ENCODE measurements at places on chromosomes 12 and 14.
A peak's percentile ranks its signal among the peaks of the same experiment; 100 is the strongest.

GRCh38 chr14:68040633-68041369 lies 221.2 kb downstream of the RAD51B start:
- no peak for DNase-seq

GRCh38 chr14:100078997-100079725 lies 13.9 kb downstream of the EVL start:
- DNase-seq, result peak; percentile 96

DNA sequence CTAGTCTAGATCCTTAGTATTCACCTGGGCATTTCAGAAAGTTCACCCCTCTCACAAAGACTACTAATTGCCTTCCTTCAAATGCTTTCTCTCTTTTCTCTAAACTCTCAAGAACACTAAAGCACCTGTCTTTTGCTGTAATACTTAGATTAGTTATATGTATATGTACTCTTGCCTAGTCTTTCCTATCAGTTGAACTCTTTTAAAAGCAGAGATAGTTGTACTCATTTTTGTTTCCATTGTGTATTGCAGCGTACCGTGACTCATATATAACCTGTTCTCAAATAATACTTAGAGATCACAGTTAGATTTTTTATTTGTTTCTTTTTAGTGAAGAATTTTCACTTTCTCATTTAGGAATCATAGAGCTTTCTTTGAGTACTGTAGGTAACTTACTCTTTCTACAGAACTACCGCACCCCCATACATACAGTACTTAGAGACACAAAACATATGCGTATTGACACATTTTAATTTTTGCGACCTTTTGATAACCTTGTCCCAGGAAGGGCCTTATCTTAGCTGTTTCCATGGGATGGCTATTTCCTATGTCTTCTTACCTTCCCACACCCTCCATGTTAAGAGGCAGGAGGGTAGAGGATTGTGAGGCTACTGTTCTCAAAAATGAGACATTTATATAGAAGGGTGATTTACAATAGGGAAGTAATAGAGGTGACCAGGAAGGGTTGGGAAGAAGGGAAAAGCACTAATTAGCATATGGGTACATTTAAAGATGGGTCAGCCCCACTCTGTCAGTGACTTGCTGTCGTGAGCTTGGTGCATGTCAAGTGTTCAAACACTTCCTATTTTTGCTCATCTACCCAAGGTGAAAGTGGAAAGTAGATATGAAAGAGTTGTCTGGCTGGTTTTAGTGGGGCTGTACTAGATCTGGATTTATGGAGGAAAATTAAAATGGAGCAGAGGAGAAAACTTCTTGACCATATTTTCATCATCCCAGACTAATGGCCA lies 74.3 kb downstream of the PLEKHA5 start:
- DNase-seq, result no peak

DNA sequence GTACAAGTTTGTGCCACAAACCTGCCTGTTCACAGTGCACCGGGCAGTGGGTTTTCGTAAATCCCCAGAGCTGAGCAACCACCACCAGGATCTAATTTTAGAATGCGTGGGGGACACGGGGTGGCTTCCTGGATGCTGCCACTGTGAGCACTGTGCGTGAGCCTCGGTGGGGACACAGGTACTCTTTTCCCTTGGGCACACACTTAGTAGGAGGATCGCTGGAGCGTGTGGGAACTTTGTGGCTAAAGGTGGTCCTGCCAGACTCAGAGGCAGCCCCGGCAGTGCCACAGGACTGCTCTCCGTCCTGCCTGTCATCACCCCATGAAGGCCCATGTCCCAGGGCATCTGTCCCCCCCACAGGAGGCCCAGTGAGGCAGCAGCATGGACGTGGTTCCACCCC lies 21.1 kb downstream of the BTBD6 start:
- no peak for DNase-seq

DNA sequence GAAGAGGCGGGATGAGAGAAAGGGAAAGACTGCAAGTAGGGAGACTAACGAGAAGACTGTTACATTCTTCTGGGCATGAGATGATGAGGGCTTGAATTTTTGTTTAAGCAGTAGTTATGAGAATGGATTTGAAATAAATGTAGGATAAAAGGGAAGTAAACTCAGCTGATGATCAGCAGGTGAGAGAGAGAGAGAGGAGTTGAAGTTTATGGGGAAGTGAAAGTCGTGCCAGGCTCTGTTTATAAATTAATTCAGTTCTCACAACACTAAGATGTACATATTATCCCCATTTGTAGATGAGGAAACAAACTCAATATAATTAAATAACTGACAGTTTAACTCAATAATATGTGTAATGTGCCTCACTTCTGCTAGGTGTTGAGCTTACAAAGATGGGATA lies 170.0 kb upstream of the RMST start:
- DNase-seq, result no peak

DNA sequence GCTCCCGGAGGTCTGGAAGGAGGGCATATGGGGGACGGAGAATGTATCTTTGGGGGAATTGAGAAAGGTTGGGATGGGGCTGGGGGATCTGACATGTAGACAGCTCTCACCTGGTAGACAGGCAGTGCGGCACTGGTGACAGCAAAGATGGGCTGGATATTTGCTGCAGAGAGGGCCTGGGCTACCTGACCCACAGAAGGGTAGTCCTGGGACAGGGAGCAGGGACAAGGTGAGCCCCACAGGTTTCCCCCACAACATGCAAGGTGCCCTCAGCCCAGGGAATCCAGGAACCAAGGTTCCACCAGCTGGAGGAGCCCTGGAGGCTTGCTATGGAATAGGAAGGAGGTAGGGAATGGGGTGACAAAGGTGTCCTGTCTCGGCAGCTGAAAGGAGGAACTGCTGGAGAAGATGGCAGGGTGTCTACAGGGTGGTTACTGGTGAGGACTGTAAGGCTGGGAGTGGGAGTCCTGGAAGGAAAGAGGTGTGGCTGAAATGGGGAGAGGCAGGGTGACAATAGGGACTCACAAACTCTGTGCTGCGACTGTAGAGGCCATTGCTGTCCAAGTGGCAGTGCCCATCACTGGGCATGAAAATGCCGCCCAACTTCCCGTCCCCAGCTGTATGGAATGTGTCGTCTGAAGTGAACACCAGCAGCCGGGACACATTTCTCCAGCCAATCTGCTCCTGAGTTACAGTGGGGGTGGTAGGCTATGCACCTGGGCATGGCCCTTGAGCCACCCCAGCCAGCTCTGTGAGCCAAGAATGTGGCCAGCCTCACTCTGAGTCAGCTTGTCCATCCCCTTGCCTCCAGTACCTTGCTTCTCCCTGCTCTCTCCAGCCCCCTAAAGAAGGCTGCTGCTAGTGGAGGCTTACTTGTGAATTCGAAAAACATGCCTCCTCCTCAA lies 11.3 kb downstream of the ITGB7 start:
- no peak for DNase-seq

GRCh38 chr12:16002880-16003279 lies 91.7 kb downstream of the DERA start:
- no peak for DNase-seq

- DNase-seq, result no peak
Observed at GRCh38 chr12:46458500-46459102, 86.0 kb upstream of the SLC38A2 start.

- no peak for DNase-seq
Observed at GRCh38 chr14:74368441-74368840, 20.2 kb downstream of the VRTN start.

DNA sequence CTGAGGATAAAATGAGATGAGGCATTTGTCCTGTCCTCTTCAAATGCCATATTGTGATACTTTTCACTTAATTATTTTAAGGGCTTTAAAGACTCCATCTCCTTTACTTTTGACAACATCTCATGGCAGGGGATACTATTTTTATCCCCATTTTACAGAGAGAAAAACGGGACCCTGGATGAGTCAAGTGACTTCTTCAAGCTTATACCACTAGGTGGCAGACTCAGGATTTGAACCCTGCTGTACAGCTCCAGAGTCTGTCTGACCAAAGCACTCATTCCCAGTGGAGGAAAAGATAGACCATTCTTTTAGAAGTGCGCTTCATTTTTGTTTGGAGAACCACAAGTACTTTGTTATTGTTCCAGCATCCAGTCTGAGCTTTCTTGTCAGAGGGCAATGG lies 1.7 kb upstream of the SMOC1 start:
- DNase-seq, result peak; percentile 66

DNA sequence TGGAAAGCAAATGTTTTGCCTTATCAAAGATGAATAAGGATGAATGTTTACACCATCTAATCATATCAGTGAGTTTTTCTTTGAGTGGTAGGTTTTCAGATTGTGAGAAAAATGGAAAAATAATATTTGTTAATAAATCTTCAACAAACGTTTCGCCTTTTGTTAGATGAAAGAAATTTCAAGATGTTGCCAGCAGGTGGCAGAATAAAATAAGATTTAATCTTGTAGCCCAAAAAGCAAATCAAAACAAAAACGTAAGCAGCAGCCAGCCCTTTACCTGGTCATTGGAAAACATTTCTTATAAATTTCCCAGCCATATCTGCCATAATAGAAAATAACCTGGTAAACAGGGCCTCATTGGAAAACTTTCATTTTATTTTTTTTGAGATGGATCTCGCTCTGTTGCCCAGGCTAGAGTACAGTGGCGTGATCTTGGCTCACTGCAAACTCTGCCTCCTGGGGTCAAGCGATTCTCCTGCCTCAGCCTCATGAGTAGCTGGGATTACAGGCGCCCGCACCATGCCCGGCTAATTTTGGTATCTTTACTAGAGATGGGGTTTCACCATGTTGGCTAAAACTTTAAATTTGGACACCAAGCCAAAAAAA lies 15.4 kb upstream of the TMEM120B start:
- DNase-seq, result peak; percentile 63

DNA sequence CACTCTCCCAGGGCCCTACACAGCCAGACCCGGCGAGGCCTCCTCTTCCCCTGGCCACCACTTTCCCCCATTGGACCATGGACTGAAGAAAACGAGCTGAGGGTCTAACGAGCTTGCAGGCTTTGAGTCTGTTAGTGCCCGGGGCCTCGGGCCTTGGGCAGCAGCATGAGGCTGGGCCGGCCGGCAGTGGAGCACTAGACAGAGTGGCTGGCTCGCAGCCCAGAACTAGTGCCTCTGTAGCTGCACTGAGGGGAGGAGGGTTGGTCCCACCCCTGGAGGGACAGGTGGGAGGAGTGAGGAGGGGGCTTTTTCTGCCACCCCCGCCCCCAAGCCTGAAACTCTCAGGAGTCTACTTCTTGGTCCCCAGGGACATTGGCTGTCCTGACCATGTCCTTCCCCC lies 38.7 kb downstream of the SLC6A12 start:
- DNase-seq, result peak; percentile 37

- no peak for DNase-seq
Observed at GRCh38 chr14:99159341-99160340, 112.4 kb downstream of the BCL11B start.

DNA sequence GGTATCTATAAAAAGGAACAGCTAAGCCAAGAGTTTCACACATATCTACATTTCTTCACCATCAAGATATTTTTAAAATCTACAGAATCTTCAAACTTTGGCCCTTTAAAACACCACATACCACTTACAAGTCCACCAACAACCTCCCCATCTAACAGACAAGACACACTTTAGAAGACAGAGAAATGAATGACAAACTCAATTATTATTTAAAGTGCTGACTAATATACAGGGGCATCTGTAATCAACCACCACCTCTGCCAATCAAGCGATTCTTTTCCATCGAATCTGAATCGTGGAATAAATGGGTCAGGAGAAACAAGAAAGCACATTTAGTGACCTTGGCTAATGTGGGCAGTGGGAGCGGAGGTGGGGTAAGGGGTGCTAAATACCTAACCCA lies 7.7 kb downstream of the SETD3 start:
- DNase-seq, result no peak

DNA sequence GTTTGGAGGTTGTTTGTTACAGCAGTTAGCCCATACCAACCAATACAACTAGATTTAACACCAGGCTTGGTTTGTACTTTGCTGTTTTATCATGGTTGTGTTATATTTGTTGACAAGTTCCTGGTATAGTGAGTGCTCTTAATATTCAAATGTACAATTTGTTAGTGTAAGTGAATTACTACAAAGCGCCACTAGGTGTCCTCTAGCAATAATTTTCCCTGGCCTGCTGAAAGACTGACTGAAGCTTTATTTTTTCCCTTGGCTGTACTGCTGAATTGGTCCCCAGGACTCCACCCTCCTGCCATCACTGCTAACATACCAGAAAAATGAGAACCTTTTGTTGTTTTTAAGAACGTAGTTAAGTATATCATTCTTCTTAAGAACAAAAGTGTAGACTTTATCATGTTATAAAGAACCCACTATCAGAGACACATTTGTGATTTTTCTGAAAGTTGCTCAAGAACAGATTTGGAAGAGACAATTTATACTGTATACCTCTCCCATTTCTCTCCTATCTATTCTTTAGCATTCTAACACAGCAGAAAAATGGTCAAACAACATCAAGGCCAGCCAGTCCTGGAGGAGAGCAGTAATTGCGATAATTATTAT lies 75.3 kb upstream of the FAR2 start:
- peak; percentile 79 for DNase-seq

DNA sequence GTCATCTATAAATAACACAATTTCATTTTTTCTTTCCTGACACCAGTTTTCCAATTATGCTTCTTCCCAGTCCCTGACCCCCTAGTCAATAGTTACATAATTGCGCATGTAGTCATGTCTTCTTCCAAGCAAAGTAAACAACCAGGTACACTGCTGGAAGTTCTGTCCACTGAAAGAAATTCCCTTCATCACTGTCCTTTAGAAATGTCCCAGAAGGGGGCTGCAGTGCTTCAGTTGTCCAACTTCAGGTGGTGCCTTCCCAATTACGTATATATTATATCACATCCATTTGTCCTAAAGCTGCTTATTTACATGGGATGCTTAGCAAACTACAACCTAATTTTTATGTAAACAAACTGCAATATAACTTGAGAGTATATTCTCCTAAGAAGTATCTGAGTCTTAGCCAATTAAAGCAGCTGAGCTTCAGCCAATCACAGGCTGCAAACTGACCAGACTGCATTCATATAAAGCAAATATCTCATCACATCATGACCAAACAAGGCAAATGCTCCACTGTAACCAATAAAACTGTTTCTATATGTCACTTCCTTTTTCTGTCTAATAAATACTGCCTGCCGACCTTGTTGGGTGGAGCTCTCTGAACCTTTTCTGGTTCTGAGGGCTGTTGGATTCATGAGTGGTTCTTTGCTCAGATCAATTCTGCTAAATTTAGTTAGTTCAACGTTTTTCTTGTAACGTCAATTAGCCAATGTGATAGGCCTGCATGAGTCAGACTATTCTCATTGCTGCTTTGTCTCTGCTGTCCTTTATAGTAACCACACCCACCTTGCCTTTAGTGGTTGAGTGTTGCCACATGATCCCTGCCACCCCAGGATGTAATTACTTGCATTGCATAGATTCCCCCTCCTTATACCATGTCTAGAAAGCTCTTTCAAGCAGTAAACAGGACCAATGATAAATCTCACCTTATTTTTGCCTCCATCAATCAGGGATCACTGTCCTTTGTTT lies 239.3 kb downstream of the ALG10B start:
- no peak for DNase-seq

- DNase-seq, result no peak
Observed at GRCh38 chr12:121939186-121939585, 20.8 kb downstream of the CFAP251 start.
